ENCODE measurements at places on chromosomes 12 and 14.
A peak's percentile ranks its signal among the peaks of the same experiment; 100 is the strongest.

GRCh38 chr12:98418357-98419075 lies 96.9 kb upstream of the TMPO start:
- no peak for DNase-seq

DNA sequence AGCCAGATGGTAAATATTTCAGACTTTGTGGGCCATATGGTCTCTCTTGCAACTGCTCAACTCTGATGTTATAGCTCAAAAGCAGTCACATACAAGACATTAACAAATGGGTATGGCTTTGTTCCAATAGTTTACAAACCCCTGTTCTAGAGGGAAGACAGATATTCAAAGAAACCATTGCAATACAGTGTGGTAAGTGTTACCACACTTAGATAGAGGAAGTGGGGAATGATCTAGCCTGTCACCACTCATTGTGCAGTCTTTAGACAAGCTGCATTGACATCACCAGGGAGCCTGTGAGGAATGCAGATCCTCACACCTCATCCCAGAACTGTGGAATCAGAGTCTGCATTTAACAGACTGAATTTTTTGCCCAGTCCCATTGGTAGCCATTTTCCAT lies 80.0 kb upstream of the RGS6 start:
- no peak for DNase-seq

DNA sequence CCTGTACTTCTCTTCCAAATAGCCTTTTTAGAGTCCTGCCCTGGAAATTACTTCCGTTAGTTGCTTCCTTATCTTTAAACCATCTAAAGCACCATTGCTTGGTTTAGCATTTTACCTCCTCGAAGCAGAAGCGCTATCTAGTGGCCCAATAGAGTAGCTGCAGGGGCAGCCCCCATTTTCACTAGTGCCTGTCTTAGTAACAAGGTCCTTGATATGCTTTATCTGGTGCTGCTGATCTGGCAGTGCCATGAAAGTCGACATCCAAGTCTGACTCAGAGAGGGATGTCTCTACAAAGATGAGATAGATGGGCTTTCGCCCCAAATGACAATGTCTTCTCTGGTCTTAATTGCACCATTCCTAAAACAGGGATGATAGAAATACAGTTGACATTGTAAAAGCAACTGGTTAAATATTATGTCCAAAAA lies 25.0 kb upstream of the CIT start:
- DNase-seq = peak; percentile 29

GRCh38 chr14:104250175-104250574 lies 111.8 kb downstream of the KIF26A start:
- no peak for DNase-seq

DNA sequence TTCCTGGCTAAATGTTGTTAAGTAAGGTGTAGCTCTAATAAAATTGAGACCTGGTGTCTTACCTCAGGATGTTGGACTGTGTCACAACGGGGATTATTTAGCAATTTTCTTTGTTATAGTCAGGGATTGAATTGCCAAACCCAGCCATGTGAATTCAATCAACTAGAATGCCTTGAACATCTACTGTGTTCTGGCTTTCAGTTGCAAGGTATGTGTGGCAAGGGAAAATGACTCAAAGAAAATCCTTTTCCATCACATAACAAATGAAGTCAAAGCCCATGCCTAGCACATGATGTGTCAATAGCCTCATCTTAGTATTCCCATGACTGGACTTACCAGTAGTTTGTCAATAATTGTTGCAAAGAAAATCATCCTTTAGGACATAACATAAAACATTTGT lies 519.8 kb upstream of the FLRT2 start:
- no peak for DNase-seq

- no peak for DNase-seq
Observed at GRCh38 chr12:45232756-45233372, 17.0 kb downstream of the ANO6 start.
